T-helper 2 cell (primary cell): ENCODE measurements at places on chromosomes 11 and 22.

DNA sequence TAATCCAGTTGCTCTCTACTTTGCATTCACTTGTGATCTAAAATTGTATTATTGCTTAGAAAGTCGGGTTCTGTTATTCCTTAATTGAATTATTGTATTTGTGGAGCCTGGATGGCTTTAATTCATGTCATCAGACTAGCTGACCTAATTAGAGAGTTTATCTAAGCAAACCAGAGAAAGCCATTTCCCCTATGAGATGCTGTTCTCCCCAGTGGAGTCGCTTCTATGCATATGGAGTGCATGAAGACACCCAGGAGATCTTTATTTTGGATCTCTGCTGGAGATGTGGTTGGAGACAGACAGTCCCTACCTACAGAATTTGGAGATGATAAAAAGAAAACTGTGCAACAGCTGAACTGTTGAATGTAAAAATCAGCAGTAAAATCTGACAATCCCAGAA lies 45.2 kb upstream of the MYO18B start:
- DNase-seq, result no peak

- no peak for DNase-seq
Measured at GRCh38 chr11:86877503-86877902, 77.2 kb downstream of the PRSS23 start.

DNA sequence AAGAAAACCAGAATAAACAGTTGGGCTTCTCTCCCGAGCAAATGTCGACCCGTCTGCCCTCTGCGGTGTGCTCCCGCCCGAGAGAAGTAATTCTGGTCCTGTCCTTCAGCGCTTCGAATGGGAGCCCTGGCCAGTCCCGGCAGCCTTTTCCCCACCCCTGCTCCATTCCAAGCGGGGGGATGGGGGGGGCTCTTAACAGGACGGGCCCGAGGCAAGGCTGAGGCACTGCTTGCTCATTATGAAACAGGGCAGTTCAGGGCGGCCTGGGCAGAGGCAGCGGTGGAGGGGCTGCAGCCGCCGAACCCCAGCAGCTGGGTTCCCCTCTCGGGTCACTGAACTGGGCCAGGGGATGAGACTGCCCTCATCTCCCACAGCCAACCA lies 9.1 kb downstream of the BACE1-AS start:
- DNase-seq, result no peak

- peak; percentile 3 for DNase-seq
Measured at GRCh38 chr22:37746366-37747079, 49.7 kb downstream of the TRIOBP start.

DNA sequence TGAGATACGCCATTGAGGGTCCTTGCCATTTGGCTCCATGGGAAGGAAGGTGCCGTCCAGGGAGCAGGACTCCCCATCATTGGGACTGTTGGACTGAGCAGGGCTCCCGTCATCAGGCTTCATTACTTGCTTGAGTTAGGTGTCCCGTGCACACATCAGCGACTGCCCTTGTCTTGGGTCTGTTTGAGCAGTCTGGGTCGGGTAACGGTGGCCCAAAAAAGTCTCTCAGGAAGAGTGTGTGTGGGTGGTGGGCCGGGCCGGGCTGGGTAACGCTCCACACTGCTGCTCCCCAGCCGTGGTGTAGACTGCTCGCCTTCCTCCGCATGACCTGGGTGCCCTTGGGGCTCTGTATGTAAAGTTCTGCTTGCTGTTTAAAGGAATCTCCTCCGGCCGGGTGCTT lies 293.5 kb downstream of the TBC1D22A start:
- DNase-seq, result no peak

DNA sequence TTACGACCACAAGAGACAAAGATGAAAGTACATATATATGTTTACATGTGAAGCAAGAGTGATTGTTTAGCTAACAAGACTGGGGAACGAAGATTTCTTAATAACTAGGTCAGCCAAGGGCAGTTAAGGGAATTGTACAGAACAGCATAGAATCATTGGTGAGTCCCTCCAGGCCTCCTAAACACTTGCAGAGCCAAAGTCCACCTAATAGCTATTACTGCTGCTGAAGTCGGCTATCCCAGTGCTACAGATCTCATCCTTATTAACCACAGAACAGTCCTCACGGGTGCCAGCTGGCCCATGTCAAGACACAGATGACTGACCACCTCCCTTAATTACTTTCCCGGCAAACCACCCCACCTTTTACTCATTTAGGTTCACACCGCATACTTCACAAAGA lies 68.5 kb upstream of the OPCML start:
- DNase-seq, result no peak

GRCh38 chr11:121688860-121689614 lies 236.3 kb upstream of the SORL1-AS1 start:
- DNase-seq, result no peak

DNA sequence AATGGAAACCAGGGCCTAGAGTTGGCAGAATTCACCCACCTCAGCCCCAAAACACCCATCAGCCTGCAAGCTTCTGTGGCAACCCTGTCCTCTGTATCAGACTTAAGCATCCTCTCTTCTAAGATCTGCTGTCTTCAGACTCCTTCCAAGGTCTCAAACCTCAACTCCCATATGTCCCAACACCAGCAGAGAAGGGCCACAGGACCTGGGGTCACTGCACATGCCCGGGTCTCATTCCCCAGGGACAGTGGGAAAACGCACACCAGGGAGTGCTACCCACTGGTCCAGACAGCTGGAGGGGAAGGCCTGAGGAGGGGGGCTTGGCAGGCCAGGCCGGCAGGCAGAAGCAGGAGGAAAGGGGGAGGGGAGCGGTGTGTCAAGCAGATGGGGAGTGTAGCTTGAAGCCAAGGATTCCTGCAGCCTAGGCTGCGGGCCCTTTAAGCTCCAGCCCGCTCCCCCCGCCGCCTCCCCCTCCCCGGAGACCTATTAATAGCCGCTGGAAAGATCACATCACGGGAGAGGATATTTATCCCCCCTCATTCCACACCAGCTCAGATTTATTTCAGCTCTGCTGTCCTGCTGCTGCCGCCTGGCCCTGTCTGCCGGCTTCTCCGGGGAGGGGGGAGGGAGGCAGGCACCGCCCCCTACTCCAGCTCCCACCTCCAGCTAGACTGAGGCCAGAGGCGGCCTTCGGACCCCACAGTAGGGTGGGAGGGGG lies 16.7 kb downstream of the BCL9L start:
- no peak for DNase-seq

GRCh38 chr22:47456031-47456430 lies 693.6 kb downstream of the TBC1D22A start:
- no peak for DNase-seq

GRCh38 chr11:103901656-103902055 lies 134.8 kb upstream of the DDI1 start:
- DNase-seq, result no peak

DNA sequence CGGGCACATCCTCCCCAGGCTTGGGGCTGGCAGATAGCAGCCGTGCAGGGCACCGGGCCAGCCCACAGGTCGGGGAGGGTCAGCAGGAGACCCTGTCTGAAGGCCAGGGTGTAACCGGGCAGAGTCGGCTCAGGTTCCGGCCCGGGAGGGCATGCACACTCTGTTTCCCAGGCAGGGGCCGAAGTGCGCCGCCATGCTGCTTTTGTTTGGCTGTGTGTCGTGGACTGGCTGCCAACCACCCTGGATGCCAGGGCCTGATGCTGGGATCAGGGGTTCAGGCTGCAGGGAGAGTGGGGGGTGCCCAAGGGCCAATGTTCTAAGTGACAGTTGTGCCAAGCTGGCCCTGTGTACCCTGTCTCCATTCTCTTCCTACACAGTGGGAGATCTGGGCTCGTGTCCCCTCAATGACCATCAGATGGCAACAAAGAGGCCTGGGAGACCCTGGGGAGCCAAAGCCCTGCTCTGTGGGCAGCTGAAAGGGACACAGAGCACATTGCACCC lies 120.9 kb upstream of the B3GAT1 start:
- no peak for DNase-seq

DNA sequence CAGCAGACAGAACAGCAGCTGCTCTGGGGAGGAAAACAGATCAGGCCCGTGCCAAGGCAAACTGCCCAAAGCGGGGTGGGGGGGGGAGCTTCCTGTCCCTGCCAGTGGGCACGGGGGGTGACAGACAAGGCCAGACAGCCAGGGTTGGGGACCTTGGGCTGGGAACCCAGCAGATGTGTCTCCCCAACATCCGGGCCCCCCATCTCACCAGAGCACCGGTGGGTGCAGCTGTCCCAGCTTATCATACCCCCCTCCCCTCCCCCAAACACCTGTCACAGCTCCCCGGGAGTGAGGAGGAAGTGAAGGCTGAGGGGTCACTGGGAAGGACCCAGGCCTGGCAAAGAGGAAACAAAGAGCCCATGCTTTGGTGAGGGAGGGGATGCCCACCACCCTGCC lies 1.3 kb downstream of the PPP1R14B start:
- peak; percentile 74 for DNase-seq

GRCh38 chr11:93567401-93567895 lies 24.3 kb upstream of the SMCO4 start:
- DNase-seq, result no peak

DNA sequence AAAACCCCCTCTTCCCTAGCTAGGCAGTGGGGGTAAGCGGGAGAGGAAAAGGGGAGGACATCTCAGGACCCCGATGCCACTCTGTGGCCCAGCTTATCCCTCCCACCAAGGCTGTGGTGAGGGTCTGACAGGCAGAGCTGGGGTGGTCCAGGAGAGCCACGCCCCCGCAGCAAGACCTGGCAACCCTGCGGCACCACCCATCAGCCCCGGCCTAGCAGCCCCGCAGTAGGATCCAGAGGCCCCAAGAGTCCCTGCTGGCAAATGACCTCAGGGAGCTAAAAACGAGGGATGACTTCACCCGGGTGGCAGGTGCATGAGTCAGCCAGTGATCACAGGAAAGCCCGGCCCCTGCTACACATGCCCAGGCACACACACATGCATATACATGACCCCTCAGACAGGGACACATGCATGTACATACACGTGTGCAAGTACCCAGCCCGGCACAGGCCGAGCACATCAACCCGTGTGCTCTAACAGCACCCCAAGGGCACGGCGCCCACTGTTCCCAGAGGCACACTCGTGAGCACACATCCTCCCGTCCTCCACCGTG lies 32.3 kb downstream of the ARVCF start:
- no peak for DNase-seq
